ENCODE measurements at places on chromosomes 5 and 9.

DNA sequence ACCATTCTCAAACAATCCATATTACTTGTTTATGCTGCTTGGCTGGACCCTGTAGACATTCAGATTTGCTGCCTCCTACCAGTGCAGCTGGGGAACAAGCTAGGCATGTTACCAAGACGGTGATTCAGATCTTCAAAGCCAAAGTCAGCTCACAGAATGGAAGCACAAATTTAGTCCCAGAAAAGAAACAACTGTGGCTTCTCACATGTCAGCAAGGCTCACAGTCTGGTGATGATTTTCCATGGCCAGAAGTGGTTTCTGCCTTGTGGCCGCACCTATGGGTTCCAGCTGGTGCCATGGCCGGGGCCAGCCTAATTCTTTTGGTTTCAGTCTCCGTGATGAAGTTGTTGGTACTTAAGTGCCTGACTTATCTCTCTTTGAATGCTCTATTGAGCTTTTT, 182.2 kb downstream of the TMC1 start:
- no peak for DNase-seq

- no peak for DNase-seq
Measured at GRCh38 chr9:122364783-122365150, 6.1 kb upstream of the PTGS1 start.

DNA sequence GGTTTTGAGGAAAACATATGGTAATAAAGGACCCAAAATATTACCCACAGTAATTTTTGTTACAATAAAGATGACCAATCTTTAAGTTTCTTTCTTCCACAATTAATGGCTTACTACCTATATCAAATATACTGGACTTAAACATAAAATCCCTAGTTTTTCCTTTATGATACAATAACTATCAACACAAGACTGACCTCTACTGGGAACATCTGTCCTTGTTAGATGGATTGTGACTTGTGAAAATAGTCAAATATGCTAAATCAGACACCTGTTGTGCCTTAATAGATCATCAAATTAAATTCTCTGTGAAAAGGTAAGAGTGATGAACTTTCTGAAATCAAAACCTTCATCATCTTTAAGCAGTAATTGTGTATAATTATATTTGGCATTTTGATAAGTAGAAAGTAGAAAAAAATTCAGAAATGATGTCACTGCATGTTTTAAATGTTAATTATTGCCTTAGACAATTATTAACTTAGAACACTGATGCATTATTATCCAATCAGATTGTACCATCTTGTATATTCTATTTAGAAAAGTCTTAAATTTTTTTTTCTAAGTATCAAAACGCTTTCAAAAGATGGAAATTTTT, 113.6 kb downstream of the DEPDC1B start:
- DNase-seq: no peak

- no peak for DNase-seq
Measured at GRCh38 chr9:82584349-82584863, 478.5 kb downstream of the RASEF start.

GRCh38 chr5:173499471-173500212, 116.8 kb downstream of the BOD1 start:
- no peak for DNase-seq

- DNase-seq: peak; percentile 77
Measured at GRCh38 chr9:137034709-137035506, 3.0 kb upstream of the FUT7 start.

DNA sequence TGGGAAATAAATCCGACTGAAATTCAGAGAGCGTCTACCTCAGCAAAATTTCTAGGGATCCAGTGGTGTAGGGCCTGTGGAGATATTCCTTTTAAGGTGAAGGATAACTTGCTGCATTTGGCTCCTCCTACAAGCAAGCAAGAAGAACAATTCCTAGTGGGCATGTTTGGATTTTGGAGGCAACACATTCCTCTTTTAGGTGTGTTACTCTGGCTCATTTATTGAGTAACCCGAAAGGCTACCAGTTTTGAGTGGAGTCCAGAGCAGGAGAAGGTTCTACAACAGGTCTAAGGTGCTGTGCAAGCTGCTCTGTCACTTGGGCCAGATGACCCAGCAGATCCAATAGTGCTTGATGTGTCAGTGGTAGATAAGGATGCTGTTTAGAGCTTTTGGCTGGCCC, 862.4 kb upstream of the CDH9 start:
- no peak for DNase-seq

GRCh38 chr9:70658765-70659164, 244.3 kb upstream of the KLF9 start:
- DNase-seq: no peak

- no peak for DNase-seq
Measured at GRCh38 chr9:22159586-22159985, 150.5 kb upstream of the CDKN2B start.

DNA sequence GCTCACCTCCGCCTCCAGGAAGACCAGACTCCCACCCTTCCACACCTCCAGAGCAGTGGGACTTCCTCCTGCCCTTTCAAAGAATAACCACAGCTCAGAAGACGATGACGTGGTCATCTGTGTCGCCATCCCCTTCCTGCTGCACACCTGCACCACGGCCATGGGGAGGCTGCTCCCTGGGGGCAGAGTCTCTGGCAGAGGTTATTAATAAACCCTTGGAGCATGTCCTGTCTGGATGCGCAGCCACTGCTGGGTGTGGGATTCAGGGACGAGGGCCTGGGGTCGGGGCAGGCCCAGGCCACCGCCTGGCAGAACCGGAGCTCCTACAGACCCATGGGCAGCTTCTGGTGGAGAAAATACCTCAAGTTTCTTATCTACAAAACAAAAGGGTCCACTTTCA, 5.0 kb downstream of the PAEP start:
- no peak for DNase-seq

GRCh38 chr9:33153666-33154065, 13.5 kb downstream of the B4GALT1 start:
- DNase-seq: no peak

DNA sequence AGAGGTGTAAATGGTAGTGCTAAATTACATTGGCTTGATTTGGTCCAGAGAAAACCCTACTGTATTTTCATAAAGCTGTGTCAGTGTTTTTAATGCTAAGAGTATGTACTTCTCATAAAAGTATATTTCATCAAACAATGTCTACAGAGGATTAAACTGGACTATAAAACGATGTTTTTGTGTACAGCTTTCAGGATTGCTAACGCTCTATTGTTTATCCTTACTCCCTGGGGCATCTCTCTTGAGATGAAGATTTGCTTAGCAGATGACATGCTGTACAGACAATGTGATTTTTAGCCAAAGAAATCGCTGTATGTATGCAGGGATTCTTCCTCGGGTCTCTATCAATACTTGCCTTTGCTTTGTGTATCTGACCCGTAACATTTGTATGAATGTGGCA, 216.0 kb downstream of the FBXL7 start:
- no peak for DNase-seq

GRCh38 chr5:54325610-54326311, 15.4 kb upstream of the ARL15 start:
- no peak for DNase-seq

GRCh38 chr9:98801969-98802371, 5.5 kb upstream of the GALNT12 start:
- no peak for DNase-seq

- DNase-seq: peak; percentile 10
Measured at GRCh38 chr5:65926893-65927292, 518 bp downstream of the ERBIN start.

GRCh38 chr5:111427762-111428161, 84.6 kb downstream of the STARD4 start:
- no peak for DNase-seq

- no peak for DNase-seq
Measured at GRCh38 chr9:121797081-121797480, 145.6 kb downstream of the DAB2IP start.

DNA sequence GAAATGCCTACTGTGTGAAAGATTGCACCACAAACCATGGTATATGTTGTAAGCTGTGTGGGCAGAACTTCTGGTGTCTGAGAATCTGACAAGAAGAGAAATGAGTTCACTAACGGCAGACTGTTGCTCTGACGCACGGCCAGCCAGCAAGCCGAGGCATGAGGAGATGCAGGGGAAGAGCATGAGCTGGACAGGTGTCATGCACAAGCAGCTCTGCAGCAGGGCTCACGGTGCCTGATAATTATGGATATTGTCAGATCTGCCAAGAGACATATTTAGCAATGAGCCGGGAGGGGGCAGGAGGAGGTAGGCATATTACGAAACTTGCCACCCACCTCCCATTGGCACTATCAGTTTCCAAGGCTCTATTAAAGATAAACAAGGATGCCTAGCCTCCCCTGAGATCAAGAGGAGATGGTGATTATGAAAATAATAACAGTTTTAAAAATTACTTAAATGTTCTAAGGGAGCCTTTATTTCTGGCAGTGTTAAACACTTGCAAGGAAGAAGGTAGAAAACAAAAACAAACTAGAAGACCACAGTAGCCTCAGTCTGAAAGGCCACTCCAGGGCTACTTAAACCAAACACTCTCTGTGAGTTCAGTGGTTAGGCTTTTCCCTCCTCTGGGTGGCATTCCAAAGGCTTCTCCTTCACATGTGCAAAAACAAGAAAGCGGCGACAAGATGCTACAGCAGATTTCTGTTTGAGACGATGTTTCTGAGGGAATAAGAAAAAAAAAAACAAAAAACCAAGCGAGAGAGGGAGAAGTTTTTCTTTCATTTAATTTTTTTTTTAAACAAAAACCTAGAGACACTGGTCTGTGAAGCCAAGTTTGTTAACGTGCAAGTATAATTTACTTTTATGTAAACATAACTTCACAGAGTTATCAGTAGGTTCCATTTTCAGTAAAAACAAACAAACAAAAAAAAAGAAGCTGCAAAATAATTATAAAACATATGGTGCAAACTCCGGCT, 339.5 kb downstream of the BNC2 start:
- DNase-seq: no peak

- DNase-seq: no peak
Measured at GRCh38 chr5:36389245-36389644, 87.5 kb upstream of the RANBP3L start.

- DNase-seq: no peak
Measured at GRCh38 chr5:154518438-154518867, 40.4 kb upstream of the HAND1 start.

DNA sequence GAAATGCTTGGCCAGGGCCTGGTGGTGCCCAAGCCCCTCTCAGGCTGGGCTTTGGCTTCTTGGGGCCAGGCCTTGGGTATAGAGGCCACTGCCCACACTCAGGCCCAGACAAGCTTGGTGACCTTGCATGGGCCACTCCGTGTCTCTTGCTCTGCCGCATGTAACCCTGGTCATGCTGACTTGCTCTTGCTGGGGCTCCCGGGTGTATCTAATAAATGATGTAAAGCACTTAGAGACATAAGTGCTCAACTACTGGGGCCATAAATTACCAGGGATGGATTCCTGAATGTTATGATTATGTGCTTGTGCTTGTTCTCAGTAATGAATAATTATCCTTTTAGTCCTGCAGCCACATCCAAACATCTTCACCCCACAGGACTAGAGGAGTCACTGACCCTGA, 54.0 kb downstream of the C5orf15 start:
- DNase-seq: no peak

- DNase-seq: no peak
Measured at GRCh38 chr5:90982576-90982975, 400.5 kb downstream of the ARRDC3 start.

DNA sequence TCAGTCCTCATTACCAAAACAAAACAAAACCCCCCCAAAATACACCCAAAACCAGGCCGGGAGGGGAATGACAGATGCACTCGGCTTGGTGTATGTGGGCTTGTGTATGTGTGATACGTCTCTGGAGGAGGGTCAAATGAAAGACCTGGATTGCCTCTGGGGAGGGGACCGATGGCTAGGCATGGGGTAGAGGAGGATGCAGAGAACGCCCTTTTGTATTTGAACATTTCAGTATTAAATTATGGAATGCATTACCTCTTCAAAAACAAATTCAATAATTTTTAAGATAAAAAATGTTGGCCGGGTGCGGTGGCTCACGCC, 61.4 kb downstream of the LMX1B start:
- DNase-seq: no peak

GRCh38 chr5:116273448-116274242, 188.8 kb downstream of the COMMD10 start:
- DNase-seq: no peak

DNA sequence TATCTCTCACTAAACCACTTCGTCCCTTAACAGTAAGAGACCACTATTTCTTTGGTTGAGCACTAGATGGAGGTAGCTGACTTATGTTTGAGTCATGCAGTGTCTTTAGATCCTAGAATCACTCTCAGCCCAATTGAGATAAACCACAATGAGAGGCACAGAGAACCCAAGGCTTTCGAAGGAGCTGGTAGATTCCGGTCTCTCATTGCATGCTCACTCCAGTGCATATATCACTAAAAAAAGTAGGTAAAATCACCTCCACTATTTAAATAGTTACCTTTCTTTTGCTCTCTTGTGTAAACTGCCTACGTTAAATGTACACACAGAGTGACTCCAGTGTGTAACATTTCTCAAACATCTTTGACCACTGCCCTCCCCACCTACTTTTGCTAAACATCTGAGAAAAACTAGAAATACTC, 27.6 kb downstream of the ACTL7A start:
- no peak for DNase-seq

DNA sequence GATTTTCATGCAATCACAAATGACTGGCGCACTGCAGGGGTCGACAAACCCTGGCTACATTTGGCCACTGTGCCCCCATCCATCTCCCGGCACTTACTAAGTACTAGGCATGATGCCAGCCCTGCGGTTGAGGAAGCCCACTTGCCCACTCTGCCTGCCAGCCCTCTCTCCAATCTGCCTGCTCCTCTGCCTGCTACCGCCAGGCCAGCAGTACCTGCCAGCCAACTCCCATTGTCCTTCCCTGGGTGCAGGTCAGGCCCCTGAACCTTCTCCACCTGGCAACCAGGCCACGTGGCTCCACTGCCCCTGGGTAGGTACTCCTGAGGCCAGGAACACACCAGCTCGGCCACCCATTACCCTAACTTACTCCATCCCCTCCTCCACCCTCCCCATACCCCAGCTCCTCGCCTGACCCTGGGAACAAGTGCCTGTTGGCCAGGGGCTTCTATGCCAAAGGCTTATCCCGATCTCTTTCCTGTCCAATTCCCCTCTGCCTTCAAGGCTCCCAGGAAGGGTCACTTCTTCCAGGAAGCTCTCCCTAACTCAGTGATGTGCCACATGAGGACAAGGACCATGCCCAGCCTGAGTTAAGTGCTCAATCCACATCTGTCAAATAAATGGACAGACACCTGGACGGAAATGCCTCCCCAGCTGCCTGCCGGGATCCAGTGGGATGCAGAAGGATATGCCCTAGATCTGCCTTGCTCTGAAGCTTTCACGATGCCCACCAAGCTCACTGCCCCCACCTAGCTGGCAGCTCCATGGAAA, 6.6 kb downstream of the EEIG1 start:
- no peak for DNase-seq

DNA sequence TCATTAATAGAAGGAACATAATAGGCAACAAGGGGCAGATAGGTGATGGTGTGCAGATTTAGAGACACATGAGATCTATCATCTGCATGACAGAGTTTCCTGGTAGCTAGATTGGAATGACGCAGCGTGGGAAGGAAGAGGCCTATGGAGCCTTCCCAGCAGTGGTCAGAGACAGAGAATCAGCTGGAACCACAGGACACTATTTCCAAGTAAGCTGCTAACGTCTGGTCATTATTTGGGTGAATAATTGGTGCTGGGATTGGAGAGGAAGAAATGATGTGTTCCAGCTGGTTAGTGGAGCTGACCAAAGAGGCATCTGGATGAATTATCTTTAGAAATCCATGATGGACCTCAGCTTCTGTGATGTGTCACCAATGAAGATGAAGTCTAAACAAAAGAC, 91.2 kb upstream of the PRR16 start:
- DNase-seq: no peak
